ENCODE measurements at places on chromosomes 4 and X. TPM values are rescaled to one million over a fixed set of nuclear protein-coding genes. Genes with fewer than 3 reads are reported as not detected.

The PHEX gene
- 1.4 TPM for total RNA-seq

The TRIM61 gene
- total RNA-seq: 1.2 TPM

The TAF1 gene
- total RNA-seq: 59.3 TPM

The ATXN3L gene
- total RNA-seq: not detected

The ABCD1 gene
- 8.0 TPM for total RNA-seq

The NDNF gene
- 0.35 TPM for total RNA-seq

The TMEM271 gene
- not detected for total RNA-seq

The NOX1 gene
- total RNA-seq: not detected

The SH3RF1 gene
- total RNA-seq: 0.26 TPM

The NOCT gene
- 10.3 TPM for total RNA-seq

The HTT gene
- 88.0 TPM for total RNA-seq

The FNIP2 gene
- 12.7 TPM for total RNA-seq

The GAGE13 gene
- not detected for total RNA-seq

The ADH1C gene
- total RNA-seq: not detected

The USP17L24 gene
- not detected for total RNA-seq

The USP9X gene
- 70.1 TPM for total RNA-seq

The PRSS48 gene
- total RNA-seq: not detected

The GLOD5 gene
- total RNA-seq: not detected

The ARR3 gene
- total RNA-seq: not detected

The CLNK gene
- 0.05 TPM for total RNA-seq

The FIP1L1 gene
- total RNA-seq: 116 TPM

The GRIA2 gene
- not detected for total RNA-seq

The GLRA3 gene
- total RNA-seq: not detected

The MEPE gene
- total RNA-seq: not detected

The S100G gene
- total RNA-seq: not detected

The IDH3G gene
- 34.0 TPM for total RNA-seq

The LAMP2 gene
- 34.4 TPM for total RNA-seq

The MAPK10 gene
- total RNA-seq: not detected

The RLIM gene
- total RNA-seq: 35.0 TPM

The CABS1 gene
- not detected for total RNA-seq

The KCNE5 gene
- total RNA-seq: 0.16 TPM

The ARAP2 gene
- 70.8 TPM for total RNA-seq

The CSN1S1 gene
- total RNA-seq: not detected

The PRR32 gene
- total RNA-seq: not detected

The RNF128 gene
- not detected for total RNA-seq
